T-cell (primary cell): ENCODE measurements at places on chromosomes 6 and 20. TPM values are rescaled to one million over a fixed set of nuclear protein-coding genes. Genes with fewer than 3 reads are reported as not detected.

DNA sequence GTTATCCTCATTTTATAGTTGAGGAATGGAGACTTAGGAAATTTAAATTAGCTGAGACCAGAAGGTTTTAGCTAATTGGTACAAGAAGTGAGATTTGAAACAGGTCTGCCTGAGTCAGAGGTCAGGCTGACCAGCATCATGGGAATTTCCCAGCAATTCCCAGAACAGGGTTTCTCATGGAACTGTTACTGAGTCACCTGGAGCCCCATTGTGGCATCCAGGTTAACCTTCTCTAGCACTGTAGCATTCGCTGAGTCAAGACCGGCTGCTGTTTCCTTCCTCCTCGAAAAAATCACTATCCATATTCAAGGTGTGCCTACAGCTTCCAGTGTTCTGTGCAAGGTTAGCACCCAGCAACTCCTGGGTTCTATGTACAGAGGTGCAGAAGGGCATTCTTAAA, 238.0 kb upstream of the MAN1A1 start:
- DNase-seq: no peak

- no peak for DNase-seq
These were observed 30.6 kb upstream of the LY86 start for GRCh38 chr6:6557886-6558285.

- DNase-seq: no peak
These were observed 766 bp upstream of the TBC1D22B start for GRCh38 chr6:37256692-37257319.

DNA sequence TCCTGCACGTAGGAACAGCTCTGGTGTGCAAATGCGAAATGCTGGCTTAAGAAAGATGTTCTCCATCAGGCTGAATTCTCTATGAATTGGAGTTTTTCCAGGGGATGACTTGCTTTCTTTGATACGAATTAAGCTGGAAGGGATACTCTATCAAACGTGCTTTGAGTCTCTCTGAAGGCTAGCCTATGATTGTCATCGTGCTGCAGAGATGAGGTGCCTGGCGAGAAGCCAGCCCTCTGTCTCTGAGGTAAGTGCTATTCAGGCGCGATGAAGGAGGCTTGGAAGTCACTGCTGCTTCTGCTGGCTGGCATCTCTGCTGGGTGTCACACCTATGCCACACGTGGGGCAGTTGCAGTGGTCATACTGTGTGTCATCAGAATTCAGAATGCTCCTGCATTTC, 223.7 kb downstream of the TAF4 start:
- no peak for DNase-seq

- no peak for DNase-seq
These were observed 184.2 kb downstream of the KHDC1L start for GRCh38 chr6:73041051-73041450.

GRCh38 chr20:18717062-18717461, 96.5 kb upstream of the SCP2D1 start:
- DNase-seq: no peak

DNA sequence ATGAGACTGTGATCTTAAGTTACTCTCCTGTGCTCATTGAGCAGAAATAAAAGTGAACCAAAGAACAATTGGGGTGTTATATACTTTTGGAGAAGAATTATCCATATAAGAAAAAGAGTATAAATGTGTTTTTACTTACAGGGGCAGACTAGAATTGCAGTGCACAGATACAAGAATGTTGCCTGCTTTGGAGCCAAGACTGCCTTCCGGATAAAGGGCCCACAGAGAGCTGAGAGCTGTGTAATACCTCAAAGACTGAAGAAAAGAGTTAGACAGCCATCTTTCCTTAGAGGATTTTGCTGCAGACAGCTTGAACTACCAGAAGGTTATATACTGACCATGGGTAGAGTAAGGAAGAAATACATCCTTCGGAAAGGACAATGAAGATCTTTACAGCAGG, 1235.5 kb upstream of the CITED2 start:
- no peak for DNase-seq

GRCh38 chr6:169622618-169623017, 79.2 kb downstream of the WDR27 start:
- DNase-seq: no peak

YTHDF1 gene
- 43.9 TPM for total RNA-seq
